ENCODE measurements at places on chromosomes 13 and 19.

- peak; percentile 70 for DNase-seq
Measured at GRCh38 chr13:20495087-20496023, 30.3 kb downstream of the CRYL1 start.

- DNase-seq = no peak
Measured at GRCh38 chr13:49343255-49343654, 95.5 kb downstream of the CDADC1 start.

DNA sequence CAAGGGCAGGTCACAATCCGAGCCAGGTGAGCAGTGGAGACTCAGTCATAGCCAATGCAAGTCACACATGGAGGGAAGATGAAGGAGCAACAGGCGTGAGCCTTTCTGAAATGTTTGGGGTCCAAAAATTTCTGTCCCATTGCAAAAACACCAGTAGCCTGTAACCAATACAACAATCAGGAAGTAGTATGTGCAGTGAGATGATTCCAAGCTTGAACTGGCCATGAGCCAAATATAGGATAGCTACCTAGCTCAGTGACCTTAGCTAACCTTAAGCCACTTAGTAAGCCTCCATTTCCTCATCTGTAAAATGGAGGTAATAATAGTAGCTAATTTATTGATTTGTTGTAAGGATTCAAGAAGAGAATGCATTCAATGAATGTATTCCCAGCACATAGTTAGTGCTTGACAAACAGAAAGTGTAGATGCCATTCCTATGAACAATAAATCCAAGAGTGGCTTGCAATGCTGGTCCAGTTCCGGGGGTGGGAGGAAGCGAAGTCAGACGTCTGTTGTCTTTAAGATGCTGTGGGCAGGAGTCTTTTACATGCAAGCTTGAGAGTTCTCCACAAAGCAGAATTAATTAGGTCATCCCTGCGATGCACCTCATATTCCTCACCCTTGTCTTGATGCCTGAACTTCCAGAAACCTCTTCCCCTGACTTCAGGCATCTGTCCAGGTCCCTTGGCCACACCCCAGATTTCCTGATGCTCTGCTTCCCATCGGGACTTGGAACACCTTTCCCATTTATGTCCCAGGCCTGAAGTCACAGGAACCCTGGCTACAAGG is 195.7 kb upstream of the UBL3 start:
- DNase-seq = peak; percentile 55

GRCh38 chr19:51439021-51439465 is 19.2 kb downstream of the SIGLEC8 start:
- no peak for DNase-seq

GRCh38 chr19:14375055-14375581 is 6.1 kb upstream of the ADGRE5 start:
- DNase-seq = no peak

DNA sequence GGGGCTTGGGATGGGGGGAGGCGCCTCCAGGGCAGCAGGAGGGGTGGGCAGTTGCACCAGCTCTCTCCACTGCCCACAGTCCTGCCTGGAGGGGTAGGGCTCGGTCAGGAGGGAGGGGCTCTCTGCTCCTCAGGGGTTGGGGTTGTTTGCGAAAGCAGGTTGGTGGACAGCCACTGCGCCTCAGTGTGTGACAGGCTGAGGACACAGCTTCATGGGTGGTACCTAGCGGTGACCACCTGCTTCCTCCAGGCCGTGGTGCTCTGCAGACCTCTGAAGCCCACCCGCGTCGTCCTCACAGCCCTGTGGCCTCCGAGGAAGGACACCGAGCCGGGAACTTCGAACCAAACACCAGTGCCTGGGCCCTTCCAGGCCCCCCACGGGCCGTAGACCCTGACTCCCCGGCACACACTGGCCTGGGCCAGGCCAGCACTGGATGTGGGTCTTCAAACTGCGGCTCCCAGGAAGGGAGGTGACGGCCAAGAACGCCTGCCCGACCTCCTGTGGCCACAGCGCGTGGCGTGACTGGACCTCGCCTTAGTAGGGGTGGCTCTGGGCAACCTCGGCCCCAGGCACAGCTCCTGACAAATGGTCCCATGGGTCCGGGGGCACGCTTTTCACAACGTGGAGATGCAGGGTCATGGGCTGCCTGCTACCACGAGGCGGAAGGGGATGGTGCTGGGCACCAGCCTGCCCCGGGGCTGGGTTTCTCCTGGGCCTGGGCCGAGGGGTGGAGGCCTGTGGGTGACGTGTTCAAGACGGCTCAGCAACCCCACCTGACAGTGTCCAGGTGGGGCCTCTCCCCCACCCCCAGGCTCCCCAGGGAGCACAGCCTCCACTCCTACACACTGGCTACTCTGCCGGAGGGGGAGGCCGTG is 173.2 kb downstream of the KDM4B start:
- DNase-seq = no peak

DNA sequence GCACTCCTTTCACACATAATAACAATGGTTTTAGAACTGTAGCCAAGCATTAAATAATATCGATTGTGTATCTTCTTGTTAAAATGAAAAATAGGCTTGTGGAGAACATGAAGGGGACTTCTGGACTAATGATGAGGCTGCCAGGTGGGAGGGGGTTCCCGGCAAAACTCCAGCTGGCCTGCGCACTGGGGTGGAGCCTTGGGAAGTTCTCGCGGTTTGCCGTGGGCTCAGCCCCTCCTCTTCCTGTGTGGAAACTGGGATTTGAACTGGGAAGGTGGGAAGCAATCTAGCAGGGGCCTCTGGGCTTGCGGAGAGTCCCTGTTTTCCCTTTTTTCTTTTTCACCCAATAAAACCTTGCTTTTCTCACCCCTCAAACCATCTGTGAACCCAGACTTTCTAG is 113.7 kb upstream of the SLITRK1 start:
- DNase-seq = no peak

GRCh38 chr19:29386970-29387369 is 138.8 kb upstream of the VSTM2B start:
- no peak for DNase-seq

DNA sequence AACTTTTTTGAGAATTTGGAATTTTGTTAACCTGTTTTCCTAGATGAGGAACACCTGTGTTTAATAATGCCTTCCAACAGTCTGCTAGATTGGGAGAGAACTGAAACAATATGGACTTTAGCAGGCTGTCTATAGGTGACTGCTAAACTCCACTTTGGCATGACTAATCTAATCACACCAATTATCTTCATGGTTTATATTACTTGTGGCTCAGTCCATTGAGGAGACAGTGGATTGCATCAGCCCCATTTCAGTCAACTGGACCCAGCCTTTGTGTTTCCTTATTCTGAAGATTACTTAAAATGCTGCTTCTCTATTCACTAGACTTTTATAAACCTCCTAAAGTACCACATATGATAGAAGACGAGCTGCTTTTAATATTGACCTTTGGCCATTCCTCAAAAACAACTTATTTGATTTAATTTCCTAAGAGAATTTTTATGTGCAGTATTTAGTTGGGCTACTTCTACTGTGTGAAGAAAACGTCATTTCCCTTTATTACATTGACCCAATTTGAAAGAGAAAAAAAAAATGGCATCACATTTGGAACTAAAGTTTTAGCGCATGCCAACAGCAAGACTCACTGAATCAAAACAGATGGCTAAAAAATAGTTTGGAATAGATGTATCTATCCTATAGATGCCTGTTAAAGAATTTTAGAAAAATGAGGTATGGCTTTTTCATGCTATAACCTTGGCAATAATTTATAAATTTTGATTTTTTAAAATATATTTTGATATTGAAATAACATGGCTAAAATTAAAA is 295.8 kb downstream of the NDFIP2 start:
- no peak for DNase-seq

DNA sequence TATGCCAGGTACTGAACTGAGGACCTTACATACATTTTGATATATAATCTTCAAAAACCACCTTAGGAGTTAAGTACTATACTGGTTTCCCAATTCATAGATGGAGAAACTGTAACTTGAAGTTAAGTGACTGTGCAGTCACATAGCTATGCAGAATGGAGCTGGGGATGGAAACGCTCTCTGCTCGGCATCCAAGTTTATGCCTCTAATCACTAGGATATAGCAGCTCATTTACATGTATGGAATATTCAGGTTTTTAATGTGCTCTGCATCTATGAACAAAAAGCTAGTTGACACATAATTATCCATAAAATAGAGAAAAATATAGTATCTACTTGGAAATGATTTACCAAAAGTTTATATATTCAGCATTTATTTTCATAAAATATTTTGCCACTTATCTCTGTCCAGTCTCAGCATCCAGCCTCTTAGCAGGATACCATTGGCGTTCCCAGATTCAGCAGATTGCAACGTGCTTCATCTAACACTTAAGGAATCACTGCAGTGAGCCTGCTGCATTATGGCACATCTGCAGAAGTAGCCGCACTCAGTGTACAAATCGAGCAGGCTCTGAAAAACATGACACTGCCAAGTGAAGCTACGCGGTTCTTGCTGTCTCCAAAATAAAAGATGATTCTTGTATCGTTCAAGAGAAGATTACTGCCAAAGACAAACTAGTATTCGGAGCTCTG is 70.4 kb downstream of the MRPL57 start:
- DNase-seq = no peak

DNA sequence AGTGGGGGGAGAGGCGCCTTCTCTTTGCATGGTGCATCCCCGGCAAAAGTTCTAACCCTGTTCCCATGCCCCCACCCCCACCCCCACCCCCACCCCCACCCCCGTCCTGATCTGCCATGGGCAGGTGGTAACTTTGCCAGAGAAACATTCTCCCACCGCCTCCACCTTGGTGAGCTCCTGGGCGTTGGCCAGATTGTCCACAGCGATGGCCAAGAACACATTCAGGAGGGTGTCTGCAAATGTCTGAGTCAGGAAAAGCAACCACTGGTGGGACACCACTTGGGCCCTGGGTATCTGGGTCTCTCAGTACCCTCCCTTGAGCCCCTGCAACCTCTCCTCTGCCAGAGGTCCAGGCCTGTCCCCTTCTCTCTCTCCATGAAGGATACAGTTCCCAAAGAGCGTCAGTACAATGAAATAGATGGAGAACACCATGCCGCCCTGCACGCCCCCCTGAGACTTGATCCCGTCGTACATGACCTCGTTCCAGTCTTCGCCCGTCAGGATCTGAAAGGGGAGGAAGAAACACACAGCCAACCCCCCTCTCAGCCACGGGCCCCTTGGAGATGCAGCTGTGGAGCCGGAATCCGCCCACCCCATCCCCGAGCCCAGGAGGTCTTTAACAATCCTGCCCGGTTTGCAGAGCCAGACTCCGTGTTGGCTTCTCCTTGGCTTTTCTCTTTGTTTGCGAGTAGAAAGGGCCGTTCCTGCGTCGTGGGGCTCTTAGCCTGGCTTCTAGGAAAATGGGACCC is 153.3 kb downstream of the IER2 start:
- DNase-seq = no peak

- DNase-seq = peak; percentile 39
Measured at GRCh38 chr19:4909156-4909896, at the start of gene UHRF1. Gene UHRF1, plus strand, starts transcription at chr19:4909501. Its CDS starts 1,385 bp downstream, at chr19:4910886.

GRCh38 chr13:68923995-68924394 is 1183.6 kb upstream of the ATXN8OS start:
- DNase-seq = no peak

GRCh38 chr19:536881-537404 is 5.4 kb downstream of the CDC34 start:
- no peak for DNase-seq

DNA sequence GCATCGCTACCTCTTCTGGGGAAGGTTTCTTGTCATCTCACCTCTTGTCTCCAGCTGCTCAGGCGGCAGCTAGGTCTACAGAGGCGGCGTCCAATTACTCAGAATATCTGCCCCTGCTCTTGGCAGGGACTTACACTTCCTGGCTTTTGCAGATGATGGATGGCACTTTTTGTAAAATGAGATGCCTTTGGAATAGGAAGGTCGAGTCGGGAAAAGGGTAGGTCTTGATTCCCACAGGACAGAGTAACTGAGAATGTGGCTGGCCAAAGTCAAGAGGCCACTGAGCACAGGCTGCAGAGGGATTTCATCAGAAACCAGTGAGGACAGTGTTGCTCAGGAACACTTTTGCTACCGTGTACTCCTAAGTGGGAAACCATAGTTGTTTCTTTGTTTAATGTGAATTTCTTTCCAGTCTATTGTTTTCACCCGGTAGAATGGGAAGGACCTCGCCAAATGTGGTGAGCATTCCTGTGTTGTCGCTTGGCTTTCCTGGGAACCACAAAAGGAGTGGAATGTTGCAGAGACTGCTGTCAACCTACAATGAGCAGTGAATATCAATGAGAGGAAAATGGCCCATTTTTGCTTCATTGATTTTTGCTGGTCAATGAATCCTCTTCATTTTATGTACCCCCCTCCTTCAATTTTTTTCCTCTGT is 383.7 kb downstream of the HS6ST3 start:
- no peak for DNase-seq

- DNase-seq = no peak
Measured at GRCh38 chr13:29958476-29958875, 108.1 kb upstream of the UBL3 start.

DNA sequence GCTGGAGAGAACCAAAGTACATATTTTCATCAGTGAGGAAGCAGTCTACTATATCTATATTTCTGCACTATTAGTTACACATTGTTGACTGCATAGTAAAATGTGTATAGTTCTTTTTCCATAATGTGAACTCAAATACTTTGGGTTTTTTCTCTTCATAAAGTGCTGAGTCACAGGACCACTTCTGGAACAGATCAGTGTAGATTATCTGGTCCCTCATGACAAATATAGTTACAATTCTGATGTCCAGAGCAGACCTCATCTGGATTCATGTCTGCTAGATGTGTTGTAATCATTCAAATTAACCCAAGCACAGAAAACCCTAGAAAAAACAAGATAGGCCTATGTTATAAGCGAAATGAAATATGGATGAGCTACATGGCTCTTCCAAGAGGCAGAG is 171.4 kb downstream of the SUCLA2 start:
- no peak for DNase-seq

DNA sequence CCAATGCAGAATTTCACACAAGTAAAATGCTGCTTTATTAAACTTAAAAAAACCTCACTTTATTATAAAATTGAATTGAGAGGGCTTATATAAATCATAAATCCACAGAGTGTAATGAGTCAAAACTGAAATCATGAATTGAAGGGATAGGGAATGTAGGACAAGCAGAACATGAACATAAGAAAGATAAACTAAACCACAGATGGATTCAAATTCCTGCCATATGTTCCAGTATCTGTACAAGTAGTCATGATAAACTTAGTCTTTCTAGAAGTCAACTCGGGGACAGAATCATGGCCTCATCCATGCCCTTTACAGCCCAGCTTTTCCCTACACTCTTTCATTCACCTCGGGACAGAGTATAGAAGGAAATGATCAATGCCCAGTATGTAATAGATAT is 16.6 kb downstream of the LMO7 start:
- DNase-seq = no peak

DNA sequence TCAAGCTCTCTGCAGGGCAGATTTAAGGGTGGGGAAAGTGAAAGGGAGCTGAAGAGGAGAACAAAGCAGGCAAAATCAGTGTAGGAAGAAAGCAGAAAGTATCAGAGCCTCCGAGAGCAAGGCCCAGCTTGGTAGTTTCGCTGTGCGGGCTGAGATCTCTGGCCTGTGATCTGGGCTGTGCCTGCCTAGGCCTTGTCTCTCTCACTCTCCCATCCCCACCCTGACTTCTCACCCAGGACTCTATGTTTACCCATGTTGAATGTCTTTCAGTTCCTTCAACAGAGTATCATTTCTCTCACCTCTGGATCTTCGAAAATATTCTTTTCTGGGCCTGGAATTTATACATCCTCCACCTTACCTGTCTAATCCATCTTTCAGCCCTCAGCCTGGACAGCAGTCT is 391.3 kb downstream of the FOXO1 start:
- no peak for DNase-seq

Data from AG08396 (cell line).